H7 (cell line): ENCODE measurements at places on chromosomes 12 and 14.

- DNase-seq, result no peak
Measured at GRCh38 chr12:2627835-2628191, 167.0 kb upstream of the FKBP4 start.

DNA sequence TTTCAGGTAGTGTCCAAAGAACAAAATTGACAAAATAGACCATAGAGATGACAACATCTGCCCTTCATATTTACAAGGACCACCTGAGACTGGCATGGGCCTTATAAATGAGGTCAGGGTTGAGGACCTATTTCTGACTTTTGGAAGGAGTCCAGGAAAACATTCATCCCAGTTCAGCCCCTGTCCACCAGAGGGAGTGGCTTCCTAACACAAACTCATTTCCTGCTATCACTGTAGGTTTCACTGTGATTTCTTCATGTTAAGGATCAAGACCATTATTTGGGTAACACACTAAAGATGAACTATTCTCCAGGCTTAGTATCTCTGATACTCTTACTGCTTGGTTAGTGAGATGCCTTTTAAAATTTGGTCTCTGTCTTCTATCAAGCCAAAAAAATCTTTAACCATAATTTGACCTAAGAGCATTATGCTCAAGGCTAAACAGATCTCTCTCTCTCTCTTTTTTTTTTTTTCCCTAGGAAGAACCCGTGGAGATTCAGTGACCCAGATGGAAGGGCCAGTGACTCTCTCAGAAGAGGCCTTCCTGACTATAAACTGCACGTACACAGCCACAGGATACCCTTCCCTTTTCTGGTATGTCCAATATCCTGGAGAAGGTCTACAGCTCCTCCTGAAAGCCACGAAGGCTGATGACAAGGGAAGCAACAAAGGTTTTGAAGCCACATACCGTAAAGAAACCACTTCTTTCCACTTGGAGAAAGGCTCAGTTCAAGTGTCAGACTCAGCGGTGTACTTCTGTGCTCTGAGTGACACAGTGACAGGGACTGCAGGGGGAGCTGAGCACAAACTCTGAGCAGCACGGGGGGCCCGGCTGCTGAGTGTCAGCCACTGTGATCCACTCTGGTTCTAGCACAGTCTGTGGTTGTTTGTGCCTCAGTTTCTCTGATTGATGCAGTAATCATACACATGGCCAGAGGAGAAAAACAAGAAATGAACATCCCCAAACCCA, 267.6 kb upstream of the OR4E1 start:
- DNase-seq, result peak; percentile 5

- DNase-seq, result no peak
Measured at GRCh38 chr12:92229381-92229780, 83.7 kb upstream of the BTG1 start.

- no peak for DNase-seq
Measured at GRCh38 chr14:33963892-33964291, 13.0 kb upstream of the EGLN3 start.

- DNase-seq, result peak; percentile 64
Measured at GRCh38 chr14:60647837-60648248, 1.4 kb downstream of the SIX1 start.

DNA sequence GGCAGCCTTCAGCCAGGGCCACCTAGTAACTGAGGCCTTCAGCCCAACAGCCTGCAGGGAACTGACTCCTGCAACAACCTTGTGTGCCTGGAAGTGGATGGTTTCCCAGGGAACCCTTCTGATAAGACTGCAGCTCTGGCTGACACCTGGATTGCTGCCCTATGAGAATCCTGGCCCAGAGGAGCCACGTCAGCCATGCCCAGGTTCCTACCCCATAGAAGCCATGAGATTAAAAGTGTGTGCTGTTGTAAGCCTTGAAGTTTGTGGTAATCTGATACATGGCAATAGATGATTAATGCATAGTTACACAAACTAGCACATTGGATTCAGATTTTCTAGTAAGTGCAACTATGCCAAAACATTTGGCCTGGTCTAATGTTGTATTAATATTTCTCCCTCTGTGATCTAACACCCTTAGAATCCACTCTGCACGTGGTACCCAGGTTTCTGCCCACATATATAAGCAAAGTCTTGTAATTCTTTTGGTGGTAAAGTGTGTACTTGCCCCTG, 64.8 kb upstream of the BEGAIN start:
- no peak for DNase-seq

DNA sequence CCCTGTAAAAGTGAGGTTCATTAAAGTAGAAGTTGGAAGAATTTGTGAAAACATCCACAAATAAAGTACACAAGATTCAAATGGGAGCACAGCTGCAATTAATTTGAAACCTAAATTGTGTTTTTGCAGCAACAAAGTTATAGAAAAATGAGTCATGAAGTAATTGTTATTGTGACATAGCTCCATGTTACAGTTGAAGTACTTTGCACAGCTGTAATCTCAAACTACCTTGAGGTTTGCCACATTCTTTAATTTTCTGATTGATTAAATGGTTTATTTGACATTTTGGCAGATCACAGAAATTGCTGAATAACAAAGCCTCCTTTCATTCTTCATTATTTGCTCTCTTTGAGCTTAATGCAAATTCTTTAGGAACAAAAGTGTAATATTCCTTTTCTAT, 111.3 kb downstream of the RMST start:
- DNase-seq, result no peak

GRCh38 chr12:99232324-99232723, 415.2 kb upstream of the GARIN6 start:
- no peak for DNase-seq

GRCh38 chr12:49024543-49024942, 6.0 kb upstream of the PRKAG1 start:
- peak; percentile 17 for DNase-seq

- DNase-seq, result no peak
Measured at GRCh38 chr12:90514325-90514724, 440.7 kb downstream of the CCER1 start.

GRCh38 chr12:105378911-105379310, 48.4 kb downstream of the C12orf75 start:
- DNase-seq, result peak; percentile 32

- DNase-seq, result no peak
Measured at GRCh38 chr14:21041676-21042433, at the start of gene RNASE7. Gene RNASE7, plus strand, starts transcription at chr14:21042362. Its CDS starts 631 bp downstream, at chr14:21042993.

DNA sequence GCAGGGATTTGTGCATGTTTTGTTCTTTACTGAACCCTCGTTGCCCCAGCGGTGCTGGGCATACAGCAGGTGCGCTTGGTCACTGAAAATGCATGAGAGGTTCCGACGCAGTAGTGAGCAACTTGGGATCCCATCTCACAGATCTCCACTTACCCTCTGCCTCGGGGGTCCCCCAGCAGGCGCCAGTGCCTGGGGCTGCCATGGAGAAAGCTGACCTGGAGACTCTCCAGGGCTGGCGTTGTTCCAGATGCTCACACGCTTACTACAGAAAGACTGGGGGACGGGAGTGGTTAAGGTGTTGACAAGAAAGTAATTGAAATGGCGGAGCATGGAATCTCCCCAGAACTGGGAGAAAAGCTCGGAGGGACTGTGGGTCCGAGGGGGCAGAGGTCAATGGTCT, 14.2 kb downstream of the GLT1D1 start:
- DNase-seq, result no peak

GRCh38 chr12:2068653-2069052, 15.9 kb downstream of the CACNA1C start:
- no peak for DNase-seq

- no peak for DNase-seq
Measured at GRCh38 chr14:33606591-33606990, 344.3 kb downstream of the EGLN3 start.

GRCh38 chr14:74207943-74208342, 31.3 kb upstream of the VSX2 start:
- peak; percentile 76 for DNase-seq

GRCh38 chr14:79443602-79444001, 767.7 kb downstream of the DIO2 start:
- DNase-seq, result no peak

DNA sequence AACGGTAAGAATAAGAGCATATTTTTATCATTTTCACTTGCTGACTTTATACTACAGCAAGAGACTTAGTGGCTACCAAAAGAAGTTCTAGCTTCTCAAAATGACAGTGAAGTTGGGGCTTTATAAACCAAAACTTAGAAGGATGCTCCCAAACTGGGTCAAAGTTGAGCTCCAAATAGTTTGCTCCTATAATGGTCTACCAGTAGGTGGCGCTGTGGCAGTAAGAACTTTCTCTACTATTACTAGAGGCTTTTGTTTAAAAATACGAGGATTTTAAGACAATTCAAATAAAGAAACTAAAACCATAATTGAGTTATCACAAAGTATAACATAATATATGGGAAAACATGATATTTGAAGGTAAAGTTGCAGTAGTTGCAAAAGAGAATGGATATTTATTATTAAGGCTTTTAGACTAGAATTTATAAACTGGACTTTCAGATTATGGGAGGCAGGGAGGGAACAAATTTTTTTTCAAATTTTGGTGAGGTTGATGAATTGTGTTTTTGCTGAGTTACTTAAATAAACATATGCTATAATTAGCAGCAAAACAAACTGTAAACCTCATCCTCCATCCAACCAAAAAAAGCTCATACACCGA, 75.0 kb downstream of the TGFB3 start:
- DNase-seq, result peak; percentile 36

DNA sequence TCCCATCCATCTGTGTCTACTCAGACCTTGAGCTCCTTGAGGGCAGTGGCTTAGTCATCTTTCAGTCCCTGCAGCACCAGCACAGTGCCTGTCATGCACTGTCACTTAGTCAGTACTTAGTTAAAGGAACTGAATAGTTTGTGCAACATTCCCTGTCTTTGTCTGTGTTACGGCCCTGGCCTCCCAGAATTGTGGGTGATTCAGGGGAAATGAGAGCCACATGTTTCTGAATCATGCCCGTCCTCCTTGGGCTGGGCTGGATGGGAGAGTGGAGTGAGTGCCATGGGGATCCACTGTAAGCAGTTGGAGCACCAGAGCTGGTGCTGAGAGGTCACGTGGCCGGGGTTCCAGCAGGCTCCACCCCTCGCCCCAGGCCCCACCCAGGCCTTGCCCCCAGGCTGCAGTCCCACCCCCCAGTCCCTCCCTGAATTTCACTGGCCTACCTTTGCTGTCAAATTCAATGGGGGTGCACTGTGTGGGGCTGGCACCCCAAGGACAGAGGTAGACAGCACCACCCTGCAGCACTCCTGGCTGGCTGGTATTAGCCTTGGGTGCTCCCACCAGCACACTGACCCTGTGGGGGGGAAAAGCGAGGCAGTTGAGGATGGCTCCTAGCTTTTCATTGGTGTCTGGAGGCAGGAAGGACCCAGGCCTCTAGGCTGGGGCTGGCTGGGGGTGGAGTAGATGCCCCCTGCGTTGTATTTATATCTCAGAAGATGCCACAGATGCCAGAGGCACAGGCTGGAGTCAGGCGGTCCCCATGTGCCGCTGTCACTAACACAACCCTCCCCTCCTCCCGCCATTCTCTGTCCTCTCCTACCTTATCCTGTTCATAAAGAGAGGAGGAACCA, 7.5 kb downstream of the ITGA5 start:
- peak; percentile 94 for DNase-seq

- peak; percentile 28 for DNase-seq
Measured at GRCh38 chr14:90508536-90509254, 111.9 kb downstream of the CALM1 start.

DNA sequence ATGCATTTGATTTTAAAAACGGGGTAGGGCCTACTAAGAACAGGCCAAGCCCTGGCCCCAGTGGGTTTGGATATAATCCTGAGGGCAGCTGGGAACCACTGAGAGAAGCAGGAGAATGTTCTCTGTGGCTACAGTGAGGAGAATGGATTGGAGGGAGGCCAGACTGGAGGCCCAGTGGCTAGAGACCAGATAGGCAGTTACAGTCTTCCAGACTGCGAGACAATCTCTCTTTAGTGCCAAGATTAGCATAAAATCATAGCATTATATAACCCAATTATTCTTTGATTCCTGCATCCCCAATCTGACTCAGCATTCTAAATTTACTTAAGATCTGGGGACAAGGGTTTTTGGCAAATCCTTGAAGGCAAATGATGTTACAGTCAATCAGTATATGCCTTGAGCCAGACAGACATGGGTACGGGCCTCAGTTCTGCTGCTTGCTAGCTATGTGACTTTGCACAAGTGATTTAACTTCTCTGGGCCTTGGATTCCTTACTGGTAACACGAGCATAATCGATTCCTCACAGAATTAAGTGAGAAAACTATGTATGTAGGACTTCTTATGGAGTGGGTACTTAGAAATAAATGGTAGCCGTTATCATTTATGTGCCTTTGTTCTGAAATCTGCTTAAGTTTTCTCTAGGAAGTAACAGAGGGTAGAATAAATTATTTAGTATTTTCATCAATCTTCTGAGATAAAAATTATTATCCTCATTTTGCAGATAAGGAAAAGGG, 18.3 kb downstream of the NINJ2 start:
- DNase-seq, result no peak

- DNase-seq, result no peak
Measured at GRCh38 chr12:63889721-63890509, 45.4 kb downstream of the SRGAP1 start.

GRCh38 chr12:131916306-131917138, 12.6 kb upstream of the PUS1 start:
- peak; percentile 85 for DNase-seq

- DNase-seq, result peak; percentile 58
Measured at GRCh38 chr12:51852404-51853137, 4.1 kb upstream of the FIGNL2 start.

- DNase-seq, result no peak
Measured at GRCh38 chr12:120242275-120242799, 23.2 kb downstream of the PXN start.

GRCh38 chr12:110135806-110136205, 11.6 kb downstream of the IFT81 start:
- no peak for DNase-seq

DNA sequence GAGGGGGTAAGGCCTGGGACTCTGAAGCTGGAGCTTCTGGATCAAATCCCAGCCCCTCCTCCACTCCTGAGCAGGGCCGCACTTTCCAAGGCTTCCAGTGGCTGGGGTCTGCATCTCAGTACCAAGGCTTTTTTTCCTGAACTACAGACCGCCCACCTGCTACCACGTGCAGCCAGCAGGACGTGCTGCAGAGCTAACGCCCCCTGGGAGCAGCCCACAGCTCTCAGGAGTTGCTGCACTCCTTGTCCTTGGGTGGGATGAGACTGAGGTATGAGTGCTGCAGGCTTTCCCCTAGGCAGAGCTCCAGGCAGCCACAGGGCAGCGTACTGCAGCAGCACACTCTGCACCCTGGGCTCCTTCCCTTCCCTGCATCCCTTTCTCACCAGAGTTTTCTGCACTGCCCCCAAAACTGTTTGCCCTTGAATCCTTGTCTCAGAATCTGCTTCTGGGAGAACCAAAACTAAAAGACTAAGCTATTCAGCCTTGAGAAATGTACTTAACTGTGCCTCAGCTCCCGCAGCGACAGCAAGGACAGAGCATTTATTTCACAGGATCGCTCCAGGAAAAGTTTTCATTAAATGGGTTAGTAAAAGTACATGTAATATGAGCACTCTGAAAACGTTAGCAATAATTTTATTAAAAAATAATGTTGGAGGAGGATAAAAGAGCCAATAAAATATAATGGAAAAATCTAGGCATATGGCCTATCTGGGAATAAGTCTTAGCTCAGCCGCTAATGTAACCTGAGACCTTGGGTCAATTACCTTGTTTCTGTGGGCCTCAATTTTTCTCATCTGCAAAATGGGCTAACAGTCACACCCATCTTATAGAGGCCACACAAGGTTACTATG, 25.5 kb downstream of the RBM19 start:
- DNase-seq, result peak; percentile 73
